CD4-positive, alpha-beta T cell (primary cell): ENCODE measurements at places on chromosomes 7 and 10. TPM values are rescaled to one million over a fixed set of nuclear protein-coding genes. Genes with fewer than 3 reads are reported as not detected.

Gene AIFM2
- total RNA-seq = 2.3 TPM

- DNase-seq = no peak
- H3K4me1 ChIP-seq = no peaks in the 10 kb centered on the region
- no peaks in the 10 kb centered on the region for H3K36me3 ChIP-seq
- H3K27ac ChIP-seq = no peak overlapping the region
- no peak overlapping the region for H3K4me3 ChIP-seq
Observed at GRCh38 chr10:106387063-106387462, 777.4 kb downstream of the SORCS1 start.

- H3K27me3 ChIP-seq = peaks cover 12% of the 10 kb centered on the region
- H3K4me3 ChIP-seq = no peak overlapping the region
- no peak overlapping the region for H3K27ac ChIP-seq
- H3K36me3 ChIP-seq = no peaks in the 10 kb centered on the region
Observed at GRCh38 chr7:19725770-19726169, 16.9 kb upstream of the POLR1F start.

DNA sequence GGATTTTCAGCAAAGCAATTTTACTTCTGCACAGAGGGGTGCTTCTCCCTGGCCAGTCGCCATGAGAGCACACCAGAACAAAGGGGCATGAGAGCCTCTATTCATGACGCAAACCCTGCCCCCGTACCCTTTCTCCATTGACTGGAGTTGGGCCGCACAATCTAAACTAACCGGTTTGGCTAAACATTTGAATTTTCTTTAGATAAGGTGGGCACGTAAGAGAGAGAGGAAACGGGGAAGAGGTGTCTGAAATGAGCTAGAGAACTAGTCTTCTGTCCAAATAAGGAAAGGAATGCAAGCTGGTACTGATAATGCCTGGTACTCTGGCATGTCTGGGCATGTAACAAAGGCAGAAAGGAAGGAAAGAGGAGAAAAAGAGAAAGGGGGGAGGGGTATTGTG lies 13.2 kb upstream of the SCIN start:
- no peak overlapping the region for H3K4me3 ChIP-seq
- no peaks in the 10 kb centered on the region for H3K4me1 ChIP-seq
- no peaks in the 10 kb centered on the region for H3K27me3 ChIP-seq

GRCh38 chr10:88471899-88472298 lies 111.2 kb downstream of the RNLS start:
- H3K4me1 ChIP-seq = no peaks in the 10 kb centered on the region
- H3K4me3 ChIP-seq = no peak overlapping the region
- H3K27ac ChIP-seq = no peak overlapping the region
- DNase-seq = no peak
- no peaks in the 10 kb centered on the region for H3K27me3 ChIP-seq

- no peaks in the 10 kb centered on the region for H3K27me3 ChIP-seq
- DNase-seq = no peak
- no peaks in the 10 kb centered on the region for H3K4me1 ChIP-seq
- H3K36me3 ChIP-seq = peaks cover 53% of the 10 kb centered on the region
- H3K4me3 ChIP-seq = no peak overlapping the region
Observed at GRCh38 chr10:35041502-35041879, 48.6 kb downstream of the CUL2 start.
